Right cardiac atrium (tissue), 5 donors: ENCODE measurements at places on chromosomes 2 and 18.
A peak's percentile ranks its signal among the peaks of the same experiment; 100 is the strongest.

- no peak for DNase-seq
Observed at GRCh38 chr2:27572998-27573429, 9.8 kb upstream of the ZNF512 start.

- DNase-seq: no peak
Observed at GRCh38 chr2:175371378-175371777, 189.9 kb upstream of the ATP5MC3 start.

- DNase-seq: no peak
Observed at GRCh38 chr2:53104263-53104662, 663.3 kb upstream of the CHAC2 start.

DNA sequence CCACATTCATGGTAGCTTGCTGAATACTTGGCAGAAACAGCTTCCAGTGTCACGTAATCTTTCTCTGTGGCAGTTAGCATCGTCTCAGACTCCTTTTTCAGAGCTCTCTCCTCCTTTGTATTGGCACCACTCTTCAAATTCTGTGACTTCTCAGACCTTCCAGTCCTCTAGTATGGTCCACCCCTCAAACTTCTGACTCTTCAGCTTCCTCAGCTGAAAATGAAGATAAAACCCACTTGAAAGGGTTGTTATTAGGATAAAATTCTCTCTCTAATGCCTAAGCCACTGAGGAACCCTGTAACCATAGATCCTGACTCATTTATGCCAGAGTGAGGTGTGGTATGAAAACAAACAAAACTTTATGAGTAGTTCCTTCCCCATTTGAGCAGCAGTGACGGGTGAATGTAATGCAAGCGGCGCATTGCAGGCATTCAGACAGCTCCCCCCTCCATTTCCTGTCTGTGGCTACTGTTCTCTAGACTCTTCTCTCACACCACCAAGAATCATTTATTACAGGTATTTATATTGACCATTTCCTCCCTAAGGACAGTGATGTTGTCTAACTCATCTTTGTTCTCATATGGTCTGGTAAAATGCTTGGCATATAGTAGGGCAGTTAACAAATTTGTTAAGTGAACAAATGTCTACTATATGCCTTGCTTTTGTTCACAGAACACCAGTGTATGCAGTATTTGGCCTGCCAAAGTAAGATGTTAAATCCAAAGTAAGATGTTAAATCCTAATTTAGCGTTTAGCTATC, 35.3 kb downstream of the GALNT1 start:
- no peak for DNase-seq

GRCh38 chr18:3852321-3852720, 402.3 kb downstream of the TGIF1 start:
- DNase-seq: no peak

DNA sequence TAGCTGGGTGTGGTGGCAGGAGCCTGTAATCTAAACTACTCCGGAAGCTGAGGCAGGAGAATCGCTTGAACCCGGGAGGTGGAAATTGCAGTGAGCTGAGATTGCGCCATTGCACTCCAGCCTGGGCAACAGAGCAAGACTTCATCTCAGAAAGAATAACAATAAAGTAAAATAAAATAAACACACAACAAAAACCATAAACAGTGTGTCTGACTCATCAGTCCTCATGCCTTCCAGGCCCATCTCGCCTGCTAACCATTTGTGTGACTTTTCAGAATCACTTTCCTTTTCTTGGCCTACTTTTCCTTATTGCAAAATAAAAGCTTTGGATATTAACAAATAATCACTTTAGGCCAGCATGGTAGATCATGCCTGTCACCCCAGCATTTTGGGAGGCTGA, 42.0 kb upstream of the ASXL2 start:
- DNase-seq: no peak

GRCh38 chr2:120344214-120344975, 1.5 kb upstream of the INHBB start:
- DNase-seq: peak; percentile 50

DNA sequence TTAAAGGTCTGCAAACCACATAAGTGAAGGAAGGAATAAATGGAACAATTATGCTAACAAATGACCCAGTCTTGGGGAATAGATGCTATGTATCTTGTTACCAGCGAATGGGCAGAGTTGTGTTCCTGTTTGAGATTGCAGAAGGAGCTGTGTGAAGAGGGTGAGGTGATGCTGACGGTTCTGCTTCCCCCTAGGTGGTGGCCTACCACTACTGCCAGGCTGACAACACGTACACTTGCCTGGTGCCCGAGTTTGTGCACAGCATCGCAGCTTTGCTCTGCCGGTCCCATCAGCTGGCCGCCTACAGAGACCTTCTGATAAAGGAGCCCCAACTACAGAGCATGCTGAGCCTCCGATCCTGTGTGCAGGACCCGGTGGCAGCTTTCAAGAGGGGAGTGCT, 111.7 kb downstream of the WDSUB1 start:
- DNase-seq: no peak

DNA sequence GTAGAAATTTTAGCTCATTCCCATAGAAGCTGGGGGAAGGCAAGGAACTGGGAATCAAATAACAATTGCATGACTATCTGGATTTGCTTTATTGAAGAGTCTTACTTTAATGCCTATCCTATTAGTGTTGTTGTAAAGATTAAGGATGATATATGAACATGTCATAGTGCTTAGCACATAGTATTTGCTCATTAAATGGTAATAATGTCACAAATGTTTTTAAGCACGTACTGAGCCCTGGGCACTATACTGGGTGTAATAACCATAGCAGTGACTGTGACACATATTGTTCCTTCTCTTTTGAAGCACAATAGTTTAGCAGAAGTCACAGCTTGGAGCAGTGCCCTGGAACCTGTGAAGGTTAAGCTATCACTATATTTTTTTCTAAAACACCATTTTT, 47.2 kb upstream of the DTNB start:
- DNase-seq: no peak

GRCh38 chr2:215365184-215365658, 53.4 kb downstream of the ATIC start:
- no peak for DNase-seq

DNA sequence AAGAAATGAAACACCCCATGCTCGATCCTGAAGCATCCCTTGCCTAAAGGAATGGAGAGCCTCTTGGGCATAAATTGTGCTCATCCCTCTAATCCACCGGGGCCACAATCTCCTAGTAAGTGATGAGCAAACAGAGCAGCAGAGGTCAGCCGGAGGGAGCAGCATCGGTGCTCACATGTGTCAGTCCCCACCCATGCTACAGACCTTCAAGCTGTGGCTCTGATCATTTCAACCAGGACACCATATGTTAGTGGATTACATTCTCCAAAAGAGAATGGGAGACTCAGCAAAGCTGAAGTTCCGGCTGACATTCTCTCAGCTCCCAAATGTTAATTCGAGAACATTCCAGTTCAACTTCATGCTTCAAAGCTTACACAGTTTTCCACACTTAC, 75.6 kb downstream of the AAK1 start:
- no peak for DNase-seq

DNA sequence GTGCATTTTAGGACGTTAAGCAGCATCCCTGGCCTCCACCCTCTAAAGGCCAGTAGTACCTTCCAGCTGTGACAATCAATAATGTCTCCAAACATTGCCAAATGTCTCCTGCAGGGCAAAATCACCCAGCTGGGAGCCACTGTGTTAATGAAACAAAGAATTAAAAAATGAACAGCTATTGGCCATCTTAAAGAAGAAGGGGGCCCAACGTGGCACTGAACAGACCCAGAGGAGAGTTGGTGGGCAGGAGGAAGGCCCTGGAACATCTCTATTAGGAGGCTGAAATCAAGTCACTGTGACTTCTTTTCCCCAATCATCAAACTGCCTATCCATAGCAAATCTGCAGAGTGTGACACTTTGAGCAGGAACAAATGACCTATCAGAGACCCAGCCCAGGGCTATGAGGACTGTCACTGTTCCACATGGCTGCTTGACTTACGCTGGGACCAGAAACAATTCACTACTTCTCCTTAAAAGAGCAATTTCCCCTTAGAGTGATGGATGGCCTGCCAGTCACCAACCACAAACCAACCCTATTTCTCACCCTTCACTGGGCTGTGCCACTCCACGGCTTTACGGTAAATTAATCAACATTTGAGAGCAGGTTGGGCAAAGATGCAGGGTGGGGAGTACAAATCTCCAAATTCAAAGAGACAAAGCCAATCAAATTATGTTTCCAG, 35.2 kb upstream of the TEX51 start:
- no peak for DNase-seq

DNA sequence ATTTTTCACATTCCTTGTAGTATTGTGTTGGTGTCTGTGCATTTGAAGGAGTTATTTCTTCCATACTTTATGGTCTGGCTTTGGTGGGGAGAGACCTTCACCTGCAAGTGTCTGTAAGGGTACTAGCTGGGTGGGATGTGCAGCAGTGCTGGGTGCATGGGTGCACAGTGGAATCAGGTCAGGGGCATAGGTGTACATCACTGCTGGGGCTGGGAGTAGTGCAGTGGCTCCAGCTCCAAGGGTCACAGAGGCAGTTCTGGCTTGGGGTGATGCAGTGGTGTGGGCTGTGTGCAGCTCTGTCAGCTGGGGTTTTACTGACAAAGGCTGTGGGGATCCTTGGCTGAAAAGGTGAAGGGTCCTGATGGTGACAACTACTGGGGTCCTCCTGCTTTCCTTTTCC, 44.8 kb downstream of the CCDC148 start:
- DNase-seq: no peak

- no peak for DNase-seq
Observed at GRCh38 chr18:49786019-49786720, 27.2 kb downstream of the ACAA2 start.

DNA sequence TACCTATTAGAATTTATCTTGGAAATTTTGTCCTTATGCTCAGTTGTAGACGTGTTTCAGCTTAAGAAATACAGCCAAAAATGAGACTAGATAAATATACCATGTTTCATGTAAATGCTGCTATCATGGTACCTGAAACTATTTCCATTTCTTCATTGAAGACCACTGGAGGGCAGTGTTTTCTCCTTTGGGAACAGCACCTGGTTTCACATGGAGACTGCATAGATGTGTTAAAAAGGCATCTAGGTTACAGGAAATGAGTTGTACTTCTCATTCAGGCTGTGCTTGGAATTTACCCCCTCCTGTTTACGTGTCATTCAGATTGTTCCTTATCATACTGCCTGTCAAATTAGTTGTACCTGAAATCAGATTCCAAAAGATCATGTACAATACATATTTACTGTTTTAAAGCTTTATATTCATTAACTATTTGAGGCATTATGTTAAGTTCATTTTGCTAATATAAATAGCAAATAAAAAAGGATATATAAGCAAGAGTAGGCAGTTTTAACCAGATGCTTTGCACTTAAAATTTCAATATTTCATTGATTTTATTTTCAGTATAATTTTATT, 57.3 kb upstream of the PSMD14 start:
- no peak for DNase-seq
